Stimulated activated CD4-positive, alpha-beta T cell treated with anti-CD3 and anti-CD28 coated beads, Interleukin-4, amount 100 ng/mL, for 48 hours (primary cell): ENCODE measurements at places on chromosomes 2 and 18.

- no peak for DNase-seq
These were observed 40.1 kb upstream of the GBX2 start for GRCh38 chr2:236208019-236208926.

GRCh38 chr2:47819834-47820233 lies 36.9 kb downstream of the MSH6 start:
- DNase-seq: no peak

- DNase-seq: no peak
These were observed 35.2 kb downstream of the SKA1 start for GRCh38 chr18:50410008-50410407.

GRCh38 chr2:33134086-33134771 lies 187.5 kb downstream of the LTBP1 start:
- no peak for DNase-seq

DNA sequence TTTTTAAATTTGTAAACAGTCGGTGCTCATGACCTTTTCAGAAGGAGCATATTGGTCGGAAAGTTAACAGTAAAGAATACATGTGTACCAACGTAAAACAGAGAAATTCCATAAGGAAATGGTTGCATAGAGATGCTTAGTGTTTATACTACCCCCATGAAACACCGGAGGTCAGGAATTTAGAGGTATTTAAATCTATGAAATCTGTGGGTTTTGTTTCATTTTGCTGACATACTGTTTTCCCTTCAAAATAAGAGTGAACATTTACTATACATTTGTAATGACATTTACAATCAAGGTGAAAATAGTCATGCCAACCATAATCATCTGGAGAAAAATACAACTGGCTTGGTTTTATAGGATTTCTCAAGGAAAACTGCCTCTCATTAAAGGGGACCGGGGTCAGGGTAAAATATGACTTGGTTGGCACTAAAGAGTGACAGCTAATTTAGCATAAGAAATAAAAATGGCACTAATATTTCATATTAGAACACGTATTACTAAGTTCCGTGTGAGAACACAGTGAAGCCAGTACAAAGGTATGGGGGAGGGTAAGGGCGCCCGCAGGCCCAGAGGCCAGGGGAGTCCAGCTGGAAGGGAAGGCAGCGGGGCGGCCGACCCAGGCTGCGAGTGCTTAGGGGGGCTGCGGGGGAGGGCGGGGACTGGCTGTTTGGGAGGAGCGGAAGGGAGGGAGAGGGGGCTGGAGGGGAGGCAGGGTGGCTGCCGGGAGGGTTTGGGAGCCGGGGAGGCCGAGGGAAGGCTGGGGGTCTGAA lies 1.1 kb upstream of the RNU4ATAC start:
- peak; percentile 23 for DNase-seq

GRCh38 chr2:237128026-237128703 lies 42.5 kb downstream of the COPS8 start:
- peak; percentile 48 for DNase-seq

DNA sequence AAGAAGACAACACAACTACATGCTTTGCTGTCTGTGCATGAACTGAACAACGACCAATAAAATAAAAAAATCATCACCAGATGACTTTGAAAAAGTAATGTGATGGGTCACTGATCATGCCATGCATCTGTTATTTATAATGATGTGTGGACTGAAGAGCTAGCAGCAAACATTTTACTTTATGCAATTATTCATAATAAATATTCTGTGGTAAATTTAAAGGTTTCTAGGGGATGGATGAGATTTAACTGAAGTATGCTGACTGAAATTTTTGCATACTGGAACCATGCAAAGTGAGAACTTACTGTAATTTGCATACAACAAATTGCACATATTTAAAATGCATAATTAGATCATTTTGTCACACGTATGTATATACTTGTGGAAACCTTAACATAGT lies 31.3 kb upstream of the BAZ2B start:
- no peak for DNase-seq

GRCh38 chr2:138630164-138630563 lies 128.6 kb downstream of the SPOPL start:
- no peak for DNase-seq

GRCh38 chr2:85694052-85695025 lies at the start of gene GNLY:
GNLY (plus strand) TSS chr2:85694358; CDS start chr2:85694419, 61 bp downstream.
- no peak for DNase-seq

DNA sequence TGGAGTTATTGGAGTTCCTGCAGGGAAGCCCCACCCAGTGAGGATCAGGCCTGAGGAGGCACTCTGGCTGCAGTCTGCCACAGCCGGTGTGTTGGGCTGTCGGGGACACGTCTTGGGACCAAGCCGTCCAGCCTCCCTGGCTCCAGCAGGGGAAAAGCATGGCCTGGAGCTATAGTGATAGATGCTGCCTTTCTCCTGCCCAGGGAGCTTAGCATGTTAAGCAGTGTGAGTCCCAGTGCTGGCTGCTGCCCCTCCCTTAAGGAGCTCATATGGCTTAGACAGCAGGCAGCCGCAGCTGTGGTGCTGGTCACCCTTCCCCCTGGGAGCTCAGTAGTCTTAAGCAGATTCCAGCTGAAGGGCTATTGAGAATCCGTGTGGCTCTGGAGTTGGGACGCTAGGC lies 78.9 kb downstream of the CERS6 start:
- DNase-seq: no peak

- no peak for DNase-seq
These were observed 542.4 kb upstream of the NRP2 start for GRCh38 chr2:205139822-205140463.

- DNase-seq: no peak
These were observed 120.9 kb upstream of the DCC start for GRCh38 chr18:52219102-52219501.

DNA sequence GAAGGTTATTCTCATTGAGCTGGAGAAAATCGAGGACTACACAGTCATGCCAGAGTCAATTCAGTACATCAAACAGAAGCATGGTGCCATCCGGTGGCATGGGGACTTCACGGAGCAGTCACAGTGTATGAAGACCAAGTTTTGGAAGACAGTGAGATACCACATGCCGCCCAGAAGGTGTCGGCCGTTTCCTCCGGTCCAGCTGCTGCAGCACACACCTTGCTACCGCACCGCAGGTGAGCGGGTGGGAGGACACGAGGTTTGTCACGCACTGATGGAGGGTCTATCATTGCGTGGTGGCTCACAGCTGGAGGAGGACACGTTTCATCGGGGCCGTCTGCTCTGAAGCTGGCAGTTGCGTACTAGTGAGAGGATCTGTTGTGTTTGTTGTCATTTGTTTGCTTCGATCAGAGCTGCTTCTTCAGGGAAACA lies 48.2 kb downstream of the IL1RL2 start:
- DNase-seq: no peak

DNA sequence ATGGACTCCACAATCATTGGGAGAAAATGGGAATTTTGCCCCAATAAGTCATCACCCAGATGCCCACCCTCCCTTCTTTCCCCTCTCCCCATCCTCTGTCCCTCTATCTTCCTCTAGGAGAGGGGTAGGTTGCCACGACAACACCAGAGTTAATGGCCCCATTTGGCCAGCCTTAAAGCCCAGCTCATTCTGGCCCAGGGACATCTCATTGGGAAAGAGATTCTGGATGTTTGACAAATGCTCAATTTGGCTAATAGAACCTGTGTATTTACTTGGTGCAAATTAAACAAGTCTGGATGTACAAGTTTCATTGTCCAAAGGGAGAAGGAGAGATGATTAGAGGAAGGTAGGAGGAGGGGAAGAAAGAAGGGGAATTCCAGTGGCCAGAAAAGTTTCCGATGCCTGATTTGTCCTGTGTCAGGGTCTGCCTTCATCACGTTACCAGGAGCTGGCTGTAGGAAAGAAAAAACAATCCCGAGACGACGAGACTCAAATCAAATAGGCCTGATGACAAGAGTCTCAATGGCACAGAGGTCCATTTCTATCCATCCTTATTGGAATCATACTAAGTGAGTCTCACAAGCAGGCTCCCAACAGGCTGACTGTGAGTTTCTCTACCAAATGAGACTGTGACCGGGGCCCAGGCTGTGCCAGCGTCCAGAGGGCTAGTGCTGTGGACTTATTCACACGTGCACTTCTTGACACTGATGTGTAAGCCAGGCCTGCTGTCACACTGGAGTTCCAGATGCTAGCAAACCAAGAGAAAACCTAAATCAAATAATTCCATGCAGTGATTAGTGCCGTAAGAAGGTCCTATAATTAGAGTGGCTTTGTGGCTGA lies 265.2 kb upstream of the APCDD1 start:
- DNase-seq: no peak

DNA sequence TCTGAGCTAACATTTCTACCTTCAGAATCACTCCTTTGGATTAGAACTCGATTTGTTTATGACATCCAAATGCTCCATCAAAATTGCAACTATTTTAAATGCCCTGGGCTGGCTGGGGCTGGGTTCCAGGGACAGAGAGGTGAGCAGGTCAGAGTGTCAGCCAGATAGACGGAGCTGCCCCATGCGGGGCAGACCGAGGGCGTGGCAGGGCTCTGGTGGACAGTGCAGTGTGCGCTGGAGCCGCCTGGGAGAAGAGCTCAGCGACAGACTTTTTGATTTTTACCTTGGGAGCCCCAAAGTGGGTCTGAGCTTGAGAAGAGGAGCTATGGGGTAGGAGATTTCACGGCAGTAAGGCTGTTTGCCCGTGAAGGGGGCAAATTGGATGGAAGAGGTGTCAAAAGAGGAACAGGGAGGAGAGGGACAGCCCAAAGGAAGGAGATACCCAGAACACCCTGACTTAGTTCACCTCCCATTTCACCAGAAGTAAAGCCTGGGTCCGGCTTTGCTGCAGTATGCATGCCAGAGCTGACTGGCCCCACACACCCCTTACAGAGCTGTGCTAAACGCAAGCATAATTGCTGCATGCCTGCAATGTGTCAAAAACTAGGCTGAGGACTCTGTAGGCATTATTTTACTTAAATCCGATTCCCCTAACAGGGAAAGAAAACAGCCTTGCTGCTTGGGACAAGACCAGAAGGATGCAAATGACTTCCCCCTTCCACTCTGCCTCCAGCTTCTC lies 33.7 kb downstream of the EN1 start:
- no peak for DNase-seq

DNA sequence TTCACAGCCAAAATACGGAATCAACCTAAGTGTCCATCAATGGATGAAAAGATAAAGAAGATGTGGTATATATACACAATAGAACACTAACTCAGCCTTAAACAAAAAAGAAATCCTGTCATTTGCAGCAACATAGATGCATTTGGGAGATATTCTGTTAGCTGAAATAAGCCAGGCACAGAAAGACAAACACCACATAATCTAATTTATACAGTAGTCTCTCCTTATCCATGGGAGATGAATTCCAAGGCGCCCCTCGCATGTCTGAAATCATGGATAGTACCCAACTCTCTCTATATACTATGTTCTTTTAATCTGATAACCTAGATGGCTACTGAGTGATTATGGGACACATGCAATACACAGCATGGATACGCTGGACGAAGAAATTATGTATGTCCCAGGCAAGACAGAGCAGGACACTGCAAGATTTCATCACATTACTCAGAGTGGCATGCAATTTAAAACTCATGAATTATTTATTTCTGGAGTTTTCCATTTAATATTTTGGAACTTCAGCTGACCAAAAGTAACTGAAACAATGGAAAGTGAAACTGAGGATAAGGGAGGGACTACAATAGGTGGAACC lies 39.5 kb downstream of the ORC4 start:
- no peak for DNase-seq

DNA sequence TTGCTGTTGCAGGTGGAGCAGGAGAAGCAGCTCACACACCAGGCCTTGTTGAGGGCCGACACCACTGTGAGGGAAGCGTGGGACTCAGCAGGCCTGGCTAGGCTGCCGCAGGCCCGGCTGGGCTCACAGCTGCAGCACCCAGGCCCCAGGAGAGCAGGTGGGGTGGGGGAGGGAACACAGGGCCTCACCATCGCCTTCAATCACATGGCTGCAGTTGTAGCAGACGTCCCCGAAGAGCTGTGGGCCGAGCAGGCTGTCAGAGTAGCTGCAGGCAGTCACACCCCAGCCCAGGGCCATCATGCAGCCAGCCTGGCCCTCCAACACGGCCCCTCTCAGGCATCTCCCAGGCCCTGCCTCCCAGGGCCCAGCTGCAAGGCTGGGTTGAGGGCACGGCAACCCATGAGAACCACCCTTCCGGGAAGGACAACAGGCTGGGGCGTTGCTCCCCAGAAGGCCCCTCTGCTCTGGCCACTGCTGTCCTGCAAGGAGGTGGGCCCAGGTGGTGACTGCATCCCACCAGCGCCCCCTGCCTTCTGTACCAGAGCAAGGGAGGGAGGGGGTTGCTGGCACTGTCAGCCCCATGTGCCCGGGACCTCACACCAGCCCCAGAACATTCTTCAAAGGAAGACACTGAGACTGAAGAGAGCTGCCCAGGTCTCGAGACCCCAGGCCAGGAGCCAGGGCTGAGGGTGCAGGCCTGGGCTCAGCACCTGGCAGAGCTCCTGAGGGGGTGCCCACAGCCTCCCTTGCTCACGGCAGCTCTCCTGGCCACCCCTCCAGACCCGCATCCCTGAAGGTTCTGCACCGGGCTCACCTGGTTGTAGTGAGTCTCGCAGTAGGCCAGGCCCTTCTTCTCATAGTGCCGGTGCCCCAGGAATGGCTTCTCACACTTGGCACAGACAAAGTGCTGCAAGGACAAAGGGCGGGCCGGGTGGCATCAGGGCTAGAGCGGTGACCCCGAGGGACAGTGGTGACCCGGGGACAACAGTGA lies 5.6 kb upstream of the GPR17 start:
- no peak for DNase-seq

DNA sequence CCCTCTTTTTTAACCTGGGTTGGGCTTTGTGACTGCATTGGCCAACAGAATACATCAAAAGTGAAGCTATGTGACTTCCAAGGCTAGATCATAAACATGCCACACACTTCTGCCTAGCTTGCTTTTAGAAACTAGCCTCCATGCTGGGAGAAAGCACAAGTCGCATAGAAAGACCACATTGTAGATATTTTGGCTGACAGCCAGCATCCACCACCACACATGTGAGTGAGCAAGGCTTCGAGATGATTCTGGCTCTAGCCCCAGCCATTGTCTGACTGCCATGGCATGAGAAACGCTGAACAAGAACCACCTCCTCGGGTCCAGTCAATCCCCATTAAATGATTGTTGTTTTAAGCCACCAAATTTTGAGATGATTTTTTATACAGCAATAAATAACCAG lies 66.8 kb upstream of the STPG4 start:
- no peak for DNase-seq

- DNase-seq: no peak
These were observed 5.0 kb upstream of the IL1RN start for GRCh38 chr2:113122364-113122763.

DNA sequence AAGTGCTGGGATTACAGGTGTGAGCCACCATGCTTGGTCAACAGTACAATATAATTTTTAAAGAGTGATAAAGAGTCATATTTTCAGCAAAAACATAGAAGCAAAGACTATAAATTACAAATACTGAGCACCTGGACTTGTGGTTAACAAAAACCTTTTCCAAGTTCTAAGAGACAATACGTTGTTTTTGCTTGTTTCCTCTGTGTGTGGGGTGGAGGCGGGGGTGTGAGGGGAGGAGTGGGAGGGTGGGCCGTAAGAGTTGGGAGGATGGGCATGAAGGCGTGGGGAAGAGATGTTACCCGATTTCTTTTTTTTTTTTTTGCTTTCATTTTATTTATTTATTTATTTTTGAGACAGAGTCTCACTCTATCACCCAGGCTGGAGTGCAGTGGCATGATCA lies 78.0 kb upstream of the WIPF1 start:
- no peak for DNase-seq

- DNase-seq: no peak
These were observed 13.4 kb upstream of the CELF4 start for GRCh38 chr18:37578886-37579513.

- DNase-seq: no peak
These were observed 129.4 kb upstream of the ATP5MC3 start for GRCh38 chr2:175310813-175311504.

GRCh38 chr2:181992776-181993175 lies 7.1 kb downstream of the PPP1R1C start:
- DNase-seq: no peak
